Chondrocyte (in vitro differentiated cells): ENCODE measurements at places on chromosomes 1 and 21. TPM values are rescaled to one million over a fixed set of nuclear protein-coding genes. Genes with fewer than 3 reads are reported as not detected.
A peak's percentile ranks its signal among the peaks of the same experiment; 100 is the strongest.

DNA sequence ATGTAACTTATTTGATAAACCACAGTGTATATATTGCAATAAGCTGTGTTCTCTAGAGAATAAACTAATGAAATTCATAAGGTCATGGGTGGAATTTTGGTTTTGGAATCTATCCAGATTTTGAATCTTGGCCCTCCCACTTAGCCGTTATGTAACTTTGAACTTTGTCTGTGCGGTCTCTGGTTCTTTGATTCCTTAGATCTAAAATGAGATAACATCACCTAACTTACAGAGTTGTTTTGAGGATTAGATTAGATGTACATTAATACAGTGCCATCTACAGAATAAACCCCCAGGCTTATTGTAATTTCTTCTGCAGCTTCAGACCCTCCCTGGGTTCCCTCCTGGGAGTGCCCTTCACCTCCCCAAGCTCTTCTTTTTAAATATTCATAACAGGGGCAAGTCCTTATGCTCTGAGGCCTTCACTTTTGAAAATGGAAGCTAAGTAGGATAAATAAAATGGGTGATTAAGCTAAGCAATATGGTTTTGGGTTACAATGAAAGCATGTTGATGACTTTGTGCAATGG, 124.3 kb downstream of the ATG4C start:
- no peak for DNase-seq

- DNase-seq, result no peak
These were observed 37.7 kb downstream of the LHX9 start for GRCh38 chr1:197954718-197955418.

DNA sequence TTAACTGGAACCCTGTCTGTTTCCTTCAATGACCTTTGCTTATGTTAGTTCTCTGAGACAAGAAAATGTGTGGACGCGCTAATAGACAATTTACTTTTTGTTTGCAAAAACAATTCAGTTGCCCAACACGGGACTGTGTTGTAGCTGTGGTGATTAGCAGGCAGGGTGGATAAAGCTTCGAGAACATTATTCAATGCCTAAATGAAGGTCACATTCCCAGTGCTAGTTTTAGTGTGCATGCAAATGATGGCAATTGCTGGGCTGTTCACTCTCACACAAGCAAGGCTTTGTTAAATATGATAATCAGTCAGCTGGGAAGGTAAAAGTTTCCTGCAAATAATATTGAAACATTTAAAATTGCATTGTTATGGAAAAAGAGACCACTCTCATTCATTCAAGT, 188.4 kb downstream of the BACH1 start:
- no peak for DNase-seq

DNA sequence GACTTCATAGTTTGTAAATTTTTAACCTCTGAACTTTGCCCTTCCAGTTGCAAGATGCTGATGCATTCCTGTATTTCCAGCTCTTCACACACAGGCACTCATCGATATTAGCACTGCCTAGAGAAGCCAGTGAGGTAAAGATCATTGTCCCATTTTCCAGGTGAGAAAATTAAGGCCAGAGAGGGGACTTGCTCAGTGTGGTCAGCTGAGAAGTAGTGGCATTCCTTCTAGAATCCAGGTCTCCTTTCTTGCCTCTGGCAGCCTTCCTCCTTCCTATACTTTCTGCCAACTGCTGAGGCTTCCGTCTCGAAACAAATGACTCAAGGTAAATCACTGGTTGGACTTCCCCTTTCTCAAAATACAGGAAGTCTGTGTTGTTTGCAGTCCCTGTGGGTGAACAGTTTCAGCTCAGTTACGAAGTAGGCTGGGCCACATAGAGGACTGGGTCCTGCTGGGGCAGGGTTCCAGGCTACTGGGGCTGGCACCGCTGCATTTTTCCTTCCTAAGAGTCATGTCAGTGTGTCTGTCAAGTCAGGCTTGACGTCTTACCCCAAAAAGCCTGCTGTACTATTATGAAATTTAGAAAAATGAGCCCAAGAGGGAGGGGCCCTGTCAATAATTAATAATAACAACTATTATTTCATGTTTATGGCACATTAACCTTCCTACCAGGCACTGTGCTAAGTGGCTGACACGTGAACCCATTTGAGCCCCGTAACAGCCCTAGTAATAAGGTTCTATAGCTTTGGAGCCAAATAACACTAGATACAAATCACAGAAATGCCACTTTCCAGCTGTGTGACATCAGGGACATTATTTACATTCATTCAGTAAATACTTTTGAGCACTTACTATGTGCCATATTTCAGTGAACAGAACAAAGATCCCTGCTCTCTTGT, 16.6 kb upstream of the RNF19B start:
- DNase-seq, result no peak

DNA sequence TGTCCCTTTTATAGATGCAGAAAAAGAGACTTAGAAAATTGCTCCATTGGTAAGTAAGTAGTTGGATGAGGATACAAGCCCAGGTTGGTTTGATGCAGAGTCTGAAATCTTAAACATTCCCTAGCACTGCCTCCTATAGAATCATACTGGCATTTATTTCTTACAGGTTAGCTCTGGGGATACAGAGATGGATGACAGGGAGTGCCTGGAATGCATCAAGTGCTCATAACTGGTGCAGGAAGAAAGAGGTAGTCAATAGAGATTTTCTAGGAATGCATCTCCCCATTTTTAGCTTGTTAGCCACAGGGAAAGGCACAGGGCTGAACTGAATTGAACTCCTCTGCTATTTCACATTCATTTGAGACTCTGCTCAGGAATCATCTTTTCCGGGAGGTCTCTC, 269.0 kb upstream of the USP24 start:
- no peak for DNase-seq

- no peak for DNase-seq
These were observed 7.0 kb downstream of the EPB41 start for GRCh38 chr1:28921286-28921869.

- no peak for DNase-seq
These were observed 276.7 kb downstream of the PCP4 start for GRCh38 chr21:40143822-40144525.

DNA sequence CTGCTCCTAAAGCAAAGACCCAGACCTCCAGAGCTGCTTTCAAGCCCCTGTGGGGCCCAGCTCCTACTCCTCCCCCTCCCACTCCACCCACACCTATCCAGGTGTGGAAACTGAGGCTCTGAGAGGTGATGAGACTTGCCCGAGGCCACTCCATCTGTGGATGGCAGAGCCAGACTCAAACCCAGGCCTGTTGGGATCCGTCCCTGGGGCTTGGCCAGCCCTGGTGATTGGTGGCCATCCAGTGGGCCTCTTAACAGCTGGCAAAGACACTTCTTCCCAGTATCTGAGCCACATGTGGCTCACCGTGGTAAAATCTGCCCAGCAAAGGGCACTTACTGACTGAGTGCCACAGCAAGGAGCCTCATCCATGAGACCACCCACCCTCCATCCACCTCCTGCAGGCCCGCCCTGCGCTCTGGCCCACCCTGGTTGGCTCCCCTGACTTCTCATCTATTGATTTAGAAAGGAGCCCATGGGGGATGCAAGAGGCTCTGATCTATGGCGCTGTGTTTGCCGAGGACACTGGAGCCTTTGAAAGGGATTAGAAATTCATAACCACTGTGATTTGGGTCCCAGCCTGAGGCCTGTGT, 398.5 kb downstream of the PTPRU start:
- DNase-seq, result no peak

DNA sequence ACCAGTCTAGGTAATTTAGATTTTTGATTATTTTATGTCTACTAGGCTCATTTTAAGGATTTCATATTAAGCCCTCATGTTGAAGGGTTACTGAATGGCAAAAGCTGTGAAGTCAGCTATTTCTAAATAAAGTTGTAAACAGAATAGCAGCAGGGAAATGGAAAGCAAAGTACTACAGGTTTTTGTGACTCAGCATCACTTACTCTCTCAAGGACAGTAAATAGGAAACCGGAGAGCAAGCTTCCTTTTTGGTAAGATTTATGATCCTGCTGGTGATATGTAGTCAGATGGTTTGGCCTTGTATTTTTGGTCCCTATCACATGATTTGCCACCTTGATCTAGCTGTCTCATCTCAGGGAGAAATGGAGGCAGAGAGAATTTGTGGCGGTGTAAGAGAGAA, 226.0 kb downstream of the RPS6KC1 start:
- DNase-seq, result no peak

DNA sequence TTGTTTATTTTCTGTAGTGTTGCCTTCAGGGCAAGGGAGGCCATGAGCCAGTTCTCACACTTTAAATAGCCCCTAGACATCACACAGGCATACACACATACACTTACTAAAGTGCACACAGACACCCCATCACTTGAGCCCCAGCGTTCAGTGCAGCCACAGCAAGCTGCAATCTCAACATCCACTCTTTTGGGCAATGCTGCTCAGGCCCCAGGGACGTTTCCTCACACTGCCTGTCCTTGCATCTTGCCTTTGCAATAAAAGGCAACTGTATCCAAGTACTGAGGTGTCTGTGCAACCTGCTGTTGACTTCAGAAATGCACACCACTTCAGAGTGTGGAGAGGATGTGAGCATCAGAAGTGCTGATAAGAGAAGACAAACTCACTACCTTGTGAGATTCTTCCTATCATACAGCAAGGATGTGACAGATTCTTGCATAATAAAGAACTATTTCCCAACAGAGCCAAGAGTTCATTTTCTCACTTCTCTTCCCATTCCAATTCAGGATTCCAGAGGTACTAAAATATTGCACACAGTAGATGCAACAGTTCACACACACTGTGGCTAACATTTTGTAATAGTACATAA, 36.2 kb downstream of the IRF2BP2 start:
- DNase-seq, result no peak

DNA sequence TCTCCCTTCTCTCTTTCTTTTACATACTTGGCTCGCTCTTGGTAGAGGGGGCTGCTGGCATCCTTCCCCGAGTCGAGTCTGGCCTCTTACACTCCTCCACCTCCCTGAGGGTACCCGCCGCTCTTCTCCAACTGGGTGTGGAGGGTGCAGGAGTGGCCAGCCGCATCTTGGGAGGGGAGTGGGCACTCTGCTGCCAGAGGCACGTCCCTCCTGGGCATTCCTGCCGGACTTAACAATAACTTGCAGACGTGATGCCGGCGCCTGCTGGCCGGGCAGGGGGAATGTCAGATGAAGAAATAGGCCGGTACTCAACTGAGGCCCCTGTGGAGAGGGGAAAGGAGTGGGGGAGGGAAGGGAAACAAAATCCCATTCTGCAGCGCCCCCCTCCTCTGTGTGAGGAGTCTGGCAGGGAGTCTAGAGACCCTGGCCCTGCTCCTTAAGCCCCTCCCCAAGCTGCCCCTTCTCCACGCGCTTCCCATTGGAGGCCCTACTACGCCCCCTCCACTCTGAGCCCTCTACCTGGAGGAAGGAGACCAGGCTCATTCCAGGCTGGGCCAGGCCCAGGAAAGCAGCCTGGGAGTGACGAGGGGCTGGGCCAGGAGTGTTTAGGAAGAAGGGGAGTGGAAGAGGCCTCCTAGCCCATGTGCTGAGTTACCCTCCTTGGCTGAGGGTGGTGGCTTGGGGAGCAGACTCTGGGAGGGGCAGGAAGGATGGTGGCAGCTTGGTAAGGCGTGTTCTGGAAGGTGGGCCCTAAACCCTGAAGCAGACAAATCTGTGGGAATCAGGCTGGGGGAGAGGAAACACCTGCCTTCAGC, 1.8 kb downstream of the ATP2B4 start:
- peak; percentile 72 for DNase-seq

DNA sequence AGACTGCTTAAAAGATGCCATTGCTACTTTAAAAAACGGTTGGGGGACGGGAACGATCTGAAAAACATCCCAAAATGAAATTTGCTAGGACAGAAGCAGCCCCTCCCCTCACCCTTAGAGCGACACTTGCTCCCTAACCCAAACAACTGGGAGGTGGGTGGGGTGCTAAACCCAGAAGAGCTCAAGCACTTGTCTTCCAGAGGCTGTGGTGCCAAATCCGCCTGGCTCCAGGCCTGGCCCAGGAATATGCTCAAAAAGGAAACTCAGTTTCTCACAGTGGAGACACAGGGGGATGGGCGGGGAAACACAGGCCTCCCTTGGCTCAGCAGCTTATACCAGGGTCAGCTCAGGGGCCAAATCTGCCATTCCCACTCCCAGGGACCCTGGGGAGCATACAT, 644 bp upstream of the PBXIP1 start:
- peak; percentile 47 for DNase-seq

GRCh38 chr21:14099570-14099969, 111.2 kb downstream of the LIPI start:
- no peak for DNase-seq

The OR6K3 gene
- not detected in 3 replicates for total RNA-seq

The NPHS2 gene
- total RNA-seq, result not detected in 3 replicates

The GPATCH4 gene
- 14.4 to 21.6 TPM (median 16.4 TPM) in 3 replicates for total RNA-seq

The SLAMF6 gene
- total RNA-seq, result not detected in 3 replicates

The MX2 gene
- not detected in 3 replicates for total RNA-seq

The FMO5 gene
- total RNA-seq, result 1.8 to 2.8 TPM (median 2.5 TPM) in 3 replicates

The FCGR2B gene
- not detected in 3 replicates for total RNA-seq

The RNPC3 gene
- 9.9 to 17.6 TPM (median 10.6 TPM) in 3 replicates for total RNA-seq
